Stimulated activated CD4-positive, alpha-beta T cell treated with anti-CD3 and anti-CD28 coated beads, Interleukin-2, amount 100 ng/mL, for 48 hours (primary cell): ENCODE measurements at places on chromosomes 6 and 20.

GRCh38 chr20:57835074-57835452, 125.2 kb upstream of the PMEPA1 start:
- DNase-seq, result no peak

DNA sequence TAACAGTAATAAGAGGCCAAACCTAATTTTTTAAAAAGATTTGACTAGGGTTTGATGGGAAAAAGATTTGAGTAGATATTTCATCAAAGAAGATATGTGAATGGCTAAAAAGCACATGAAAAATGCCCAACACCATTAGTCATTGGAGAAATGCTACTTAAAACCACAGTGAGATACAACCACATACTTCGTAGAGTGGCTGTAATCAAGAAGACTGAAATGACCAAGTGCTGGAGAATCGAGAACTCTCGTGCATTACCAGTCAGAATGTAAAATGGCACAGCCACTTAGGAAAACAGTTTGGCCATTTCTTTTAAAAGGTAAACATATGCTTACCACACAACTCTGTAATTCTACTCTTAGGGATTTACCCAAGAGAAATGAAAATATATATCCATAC, 175.5 kb downstream of the EYA2 start:
- DNase-seq, result no peak

DNA sequence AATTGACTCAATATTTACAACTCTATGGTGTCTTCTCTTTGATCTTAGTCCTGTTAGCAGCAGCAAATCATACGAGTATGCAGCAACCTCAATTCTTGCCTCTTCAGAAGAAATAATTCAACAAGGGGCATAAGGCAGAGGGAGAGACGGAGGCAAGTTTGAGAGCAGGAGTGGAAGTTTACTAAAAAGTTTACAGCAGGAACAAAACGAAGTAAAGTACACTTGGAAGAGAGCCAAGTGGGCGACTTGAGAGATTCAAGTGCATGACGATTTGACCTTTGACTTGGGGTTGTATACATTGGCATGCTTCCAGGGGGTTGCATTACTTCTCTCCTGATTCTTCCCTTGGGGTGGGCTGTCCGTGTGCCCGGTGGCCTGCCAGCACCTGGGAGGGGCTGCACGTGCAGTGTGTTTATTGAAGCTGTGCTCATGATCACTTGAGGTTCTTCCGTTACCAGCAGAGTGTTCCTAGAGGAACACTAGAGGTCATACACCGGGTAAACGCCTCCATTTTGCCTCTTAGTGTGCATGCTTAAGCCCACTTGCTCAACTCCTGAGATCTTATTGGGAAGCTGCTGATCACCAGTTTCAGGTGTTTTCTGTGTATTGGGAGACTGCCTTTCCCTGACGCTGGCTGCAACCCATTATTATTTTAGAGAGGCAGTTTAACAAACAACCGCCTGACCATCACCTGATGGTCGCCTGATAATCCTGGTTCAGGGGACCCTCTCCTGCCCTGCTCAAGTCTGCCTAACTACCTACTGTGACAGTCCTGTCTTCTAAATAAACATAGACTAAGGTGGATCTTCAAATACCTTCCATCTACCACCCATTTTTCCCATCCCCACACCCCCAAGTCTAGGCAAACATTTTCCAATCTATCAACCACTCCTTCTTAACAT, 172.4 kb upstream of the MYLIP start:
- DNase-seq, result no peak

DNA sequence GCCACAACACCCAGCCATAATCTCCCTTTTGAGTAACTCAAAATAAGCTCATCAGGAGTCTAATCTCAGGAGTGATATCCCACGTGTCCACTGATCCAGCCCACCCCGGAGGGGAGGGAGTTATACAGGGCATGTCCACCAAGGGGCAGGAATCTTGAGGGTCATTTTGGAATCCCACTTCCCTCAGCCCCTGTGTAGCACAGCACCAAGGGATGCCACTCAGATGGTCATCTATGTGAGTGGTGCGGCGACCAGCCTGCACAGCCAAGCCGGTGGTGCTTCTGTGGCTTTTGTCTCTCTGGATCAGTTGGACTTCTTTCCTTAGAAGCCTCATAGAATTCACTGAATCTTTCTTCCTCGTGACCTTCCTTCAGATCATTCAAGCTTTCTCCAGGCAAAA, 11.0 kb upstream of the BCAS4 start:
- no peak for DNase-seq

- no peak for DNase-seq
These were observed 52.0 kb upstream of the PLEKHG1 start for GRCh38 chr6:150547502-150548222.

GRCh38 chr6:168050881-168051586, 28.0 kb downstream of the FRMD1 start:
- no peak for DNase-seq

DNA sequence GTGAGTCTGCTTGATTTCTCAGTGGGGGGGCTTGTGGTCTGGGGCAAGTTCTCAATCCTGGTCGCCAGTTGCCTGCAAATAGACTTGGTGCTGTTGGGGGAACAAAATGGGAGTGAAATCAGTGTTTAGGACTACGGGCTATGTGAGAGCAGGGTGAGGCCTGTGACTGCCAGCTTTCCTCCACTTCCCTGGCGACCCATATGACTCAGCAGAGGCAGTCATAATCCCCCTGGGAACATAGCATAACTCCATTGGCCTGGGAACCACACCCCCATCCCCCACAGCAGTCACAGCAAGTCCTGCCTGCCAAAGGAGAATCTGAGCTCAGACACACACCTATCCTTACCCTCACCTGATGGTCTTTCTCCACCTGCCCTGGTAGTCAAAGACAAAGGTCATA, 387.9 kb downstream of the LMBRD1 start:
- no peak for DNase-seq

DNA sequence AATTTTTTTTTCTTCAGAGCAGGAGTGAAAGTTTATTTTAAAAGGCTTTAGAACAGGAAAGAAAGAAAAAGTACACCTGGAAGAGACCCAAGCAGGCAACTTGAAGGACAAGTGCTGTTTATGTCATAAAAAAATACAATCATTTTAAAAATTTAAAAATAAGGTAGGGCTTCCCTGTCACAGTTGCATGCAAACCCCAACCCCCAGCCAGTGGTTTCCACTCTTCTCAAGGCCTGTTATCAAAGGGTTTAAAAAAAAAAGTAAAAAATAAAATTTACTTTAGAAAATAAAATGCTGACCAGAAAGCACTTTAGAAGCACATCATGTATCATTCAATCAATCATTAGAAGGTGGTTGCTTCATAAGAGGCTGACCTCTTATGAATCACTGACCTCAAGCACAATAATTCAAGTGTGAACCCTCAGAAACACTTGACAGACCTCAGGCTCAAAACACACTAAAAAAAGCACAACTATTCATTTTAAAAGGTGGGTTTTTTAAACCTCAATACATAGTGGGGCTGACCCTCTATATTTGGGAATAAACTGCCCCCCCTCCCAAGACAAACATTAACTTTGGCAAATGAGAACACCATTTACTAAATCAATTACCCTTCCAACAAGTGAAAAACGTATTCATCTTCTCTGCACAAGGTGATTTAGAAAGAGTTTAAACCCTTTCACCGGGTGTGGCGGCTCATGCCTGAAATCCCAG, 15.6 kb downstream of the ILRUN start:
- DNase-seq, result no peak

- no peak for DNase-seq
These were observed 1.4 kb upstream of the FKBPL start for GRCh38 chr6:32131439-32131948.

DNA sequence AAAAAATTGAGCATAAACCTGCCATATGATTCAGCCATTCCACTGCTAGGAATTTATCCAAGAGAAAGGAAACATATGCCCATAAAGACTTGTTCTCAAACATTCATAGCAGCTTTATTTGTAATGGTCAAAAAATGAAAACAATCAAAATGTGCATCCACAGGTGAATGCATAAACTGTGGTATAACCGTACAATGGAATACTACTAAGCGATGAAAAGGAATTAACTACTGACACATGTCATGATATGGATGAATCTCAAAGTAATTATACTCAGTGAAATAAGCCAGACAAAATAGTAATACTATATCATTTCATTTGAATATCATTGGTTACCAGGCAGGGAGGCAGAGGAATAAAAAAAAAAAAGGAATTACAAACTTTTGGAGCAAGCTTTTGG, 25.8 kb upstream of the BRPF3 start:
- no peak for DNase-seq

- no peak for DNase-seq
These were observed 7.1 kb downstream of the TFEB start for GRCh38 chr6:41728073-41728936.

- no peak for DNase-seq
These were observed 88.1 kb downstream of the HDGFL1 start for GRCh38 chr6:22657352-22657980.

DNA sequence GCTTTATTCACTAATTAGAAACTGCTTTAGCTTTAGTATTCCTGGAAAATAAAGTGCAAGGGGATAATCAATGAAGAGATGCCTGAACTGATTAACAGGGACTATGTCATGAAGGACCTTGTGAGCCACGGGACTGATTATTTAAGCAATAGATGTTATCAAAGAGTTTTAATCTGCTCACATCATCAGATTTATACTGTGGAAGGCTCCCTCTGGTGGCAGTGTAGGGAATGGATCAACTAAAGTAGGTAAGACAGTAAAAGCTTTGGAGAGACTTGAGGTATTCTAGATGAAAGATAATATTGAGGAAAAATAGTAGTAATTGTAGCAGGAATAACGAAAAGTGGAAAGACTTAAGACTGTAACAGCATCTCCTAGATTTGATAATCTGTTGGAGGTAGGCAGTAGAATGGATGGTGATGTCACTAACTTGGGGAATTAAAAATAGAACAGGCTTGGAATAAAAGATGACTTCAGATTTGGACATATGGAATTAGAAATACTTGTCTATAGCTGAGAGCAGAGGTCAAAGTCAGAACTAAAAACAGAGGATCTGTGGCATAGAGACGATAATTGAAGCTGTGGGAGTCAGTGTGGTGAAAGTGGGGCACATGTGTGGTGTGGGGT, 80.3 kb upstream of the HTR1E start:
- peak; percentile 29 for DNase-seq

DNA sequence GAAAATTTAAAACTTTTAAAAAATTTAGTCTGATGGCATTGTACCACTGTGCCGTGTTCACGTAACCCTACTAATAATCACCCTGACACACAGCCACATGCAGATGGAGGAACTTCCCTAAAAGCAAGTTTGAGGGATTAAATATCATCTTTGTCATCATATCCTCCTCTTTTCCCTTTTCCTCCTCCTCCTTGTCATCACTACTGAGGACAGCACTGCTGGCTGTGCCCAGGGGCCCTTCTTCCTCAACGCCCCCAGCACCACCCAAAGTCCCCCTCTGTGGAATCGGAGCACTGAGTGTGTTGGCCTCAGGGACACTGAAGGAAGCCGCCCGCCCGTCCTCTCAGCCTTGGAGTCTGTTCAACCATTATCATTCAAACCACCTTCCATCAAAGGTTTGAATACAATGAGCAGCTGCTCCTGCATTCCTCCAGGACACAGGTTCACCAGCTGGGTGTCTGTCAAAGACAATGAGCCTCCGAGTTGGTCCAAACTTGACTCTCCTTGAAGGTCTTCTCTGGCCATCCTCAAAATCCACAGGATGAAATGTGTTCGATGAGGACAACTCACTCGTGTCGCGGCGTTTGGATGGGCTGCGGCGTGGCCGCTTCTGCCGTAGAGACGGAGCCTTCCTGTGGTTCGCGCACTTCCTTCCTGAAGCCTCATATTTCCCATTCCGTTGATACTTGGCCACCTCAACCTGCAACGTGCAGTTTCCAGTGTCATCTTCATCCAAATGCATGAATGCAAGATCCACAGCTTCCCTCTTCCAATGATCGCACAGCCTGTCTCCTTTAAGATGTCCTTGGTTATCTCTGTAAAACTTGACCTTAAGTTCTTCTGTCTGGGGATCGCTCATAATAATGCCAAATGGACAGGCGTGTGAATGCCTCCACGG, 23.3 kb downstream of the NQO2 start:
- peak; percentile 33 for DNase-seq

- DNase-seq, result peak; percentile 46
These were observed 78.0 kb downstream of the DLGAP4 start for GRCh38 chr20:36384022-36384619.

- DNase-seq, result no peak
These were observed 46.4 kb upstream of the SPDEF start for GRCh38 chr6:34602318-34603111.

DNA sequence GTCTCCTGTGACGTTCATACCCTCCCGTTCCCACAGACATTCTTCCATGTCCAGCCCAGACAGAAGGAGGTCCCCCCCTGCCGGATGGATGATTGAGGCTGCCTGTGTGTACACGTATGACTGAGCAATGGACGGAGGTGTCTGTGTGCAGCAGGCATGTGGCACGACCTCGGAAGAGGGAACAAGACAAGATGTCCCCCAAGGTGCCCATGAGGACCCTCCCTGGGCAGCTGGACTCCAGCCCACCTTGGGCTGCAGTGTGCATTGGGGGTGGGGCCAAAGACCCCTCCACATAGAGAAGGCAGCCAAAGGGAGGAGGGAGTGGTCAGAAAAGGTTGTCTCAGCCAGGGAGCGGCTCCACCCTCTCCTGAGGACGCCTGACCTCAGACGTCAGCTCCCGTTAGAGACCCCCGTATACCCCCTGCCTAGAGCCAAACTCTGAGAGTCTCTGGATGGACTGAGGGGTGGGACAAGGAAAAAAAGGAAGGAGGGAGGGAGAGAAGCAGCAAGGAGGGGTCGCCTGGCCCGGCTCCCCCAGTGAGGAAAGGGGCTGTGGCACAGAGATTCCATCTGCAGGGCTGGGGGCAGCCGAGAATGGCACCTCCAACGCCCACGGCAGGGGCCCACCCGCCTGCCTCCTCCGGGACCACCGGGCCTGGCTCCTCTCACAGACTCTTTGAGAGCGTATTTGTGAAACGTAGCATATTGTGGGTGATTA, 92.9 kb upstream of the BHLHE23 start:
- DNase-seq, result no peak

DNA sequence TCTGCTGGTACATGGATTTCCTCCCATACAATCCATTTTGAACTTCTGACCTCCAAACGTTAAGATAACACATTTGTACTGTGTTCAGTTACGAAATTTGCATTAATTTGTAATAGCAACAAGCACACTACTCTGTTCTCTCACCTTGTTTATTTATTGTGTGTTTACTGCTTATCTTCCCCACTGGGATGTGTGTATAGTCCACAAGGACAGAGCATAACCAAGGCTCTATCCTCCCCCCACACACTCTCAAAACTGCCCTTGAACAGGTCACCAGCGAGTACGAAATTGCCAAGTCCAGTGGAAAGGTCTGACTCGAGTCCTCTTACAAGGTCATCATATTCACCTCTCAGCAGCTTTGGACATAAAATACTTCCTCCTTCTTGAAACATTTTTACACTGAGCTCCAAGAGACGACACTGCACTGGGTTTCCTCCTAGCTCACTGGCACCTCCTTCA, 18.6 kb downstream of the ADTRP start:
- DNase-seq, result no peak

GRCh38 chr6:133218852-133219251, 22.3 kb upstream of the EYA4 start:
- no peak for DNase-seq

DNA sequence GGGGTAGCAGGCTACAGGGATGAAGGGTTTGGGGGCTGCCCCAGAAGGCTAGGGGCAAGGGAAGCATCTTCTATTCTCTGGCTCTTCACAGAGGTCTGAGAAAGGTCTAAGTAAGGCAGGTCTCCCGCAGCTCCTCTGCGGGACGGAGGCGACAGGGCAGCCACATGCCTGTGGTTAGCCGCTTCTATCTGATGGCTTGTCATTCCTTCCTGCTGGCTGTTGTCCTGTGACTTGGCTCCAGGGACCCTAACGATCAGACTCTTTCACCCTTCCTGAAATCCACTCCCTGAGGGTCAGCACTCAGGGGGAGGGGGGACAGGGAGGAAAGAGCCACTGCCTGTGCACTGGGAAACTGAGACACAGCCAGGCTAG, 673 bp downstream of the CST7 start:
- DNase-seq, result no peak
